Hematopoietic multipotent progenitor cell treated with erythropoietin and hydrocortisone succinate and interleukin-3 and kit ligand, for 15 days (in vitro differentiated cells): ENCODE measurements at places on chromosomes 12 and 14.

DNA sequence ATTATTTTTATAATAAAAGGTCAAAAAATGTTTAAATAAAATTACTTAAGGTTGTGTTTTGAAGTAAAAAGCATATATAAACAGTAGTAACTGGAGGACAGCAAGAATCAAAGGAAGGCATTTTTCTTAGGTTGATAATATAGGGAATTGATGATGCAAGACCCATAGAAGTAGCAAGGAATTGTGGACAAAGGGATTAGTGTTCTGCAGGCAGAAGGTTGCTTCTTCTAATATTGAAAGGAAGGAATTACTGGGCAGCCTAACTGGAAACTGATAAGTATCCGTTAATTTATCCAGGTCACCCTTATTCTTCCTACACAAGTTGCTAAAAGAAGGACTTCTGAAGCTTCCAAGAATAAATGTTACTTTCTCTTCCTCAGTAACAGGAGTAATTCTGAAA lies 54.5 kb upstream of the ALX1 start:
- DNase-seq, result no peak

DNA sequence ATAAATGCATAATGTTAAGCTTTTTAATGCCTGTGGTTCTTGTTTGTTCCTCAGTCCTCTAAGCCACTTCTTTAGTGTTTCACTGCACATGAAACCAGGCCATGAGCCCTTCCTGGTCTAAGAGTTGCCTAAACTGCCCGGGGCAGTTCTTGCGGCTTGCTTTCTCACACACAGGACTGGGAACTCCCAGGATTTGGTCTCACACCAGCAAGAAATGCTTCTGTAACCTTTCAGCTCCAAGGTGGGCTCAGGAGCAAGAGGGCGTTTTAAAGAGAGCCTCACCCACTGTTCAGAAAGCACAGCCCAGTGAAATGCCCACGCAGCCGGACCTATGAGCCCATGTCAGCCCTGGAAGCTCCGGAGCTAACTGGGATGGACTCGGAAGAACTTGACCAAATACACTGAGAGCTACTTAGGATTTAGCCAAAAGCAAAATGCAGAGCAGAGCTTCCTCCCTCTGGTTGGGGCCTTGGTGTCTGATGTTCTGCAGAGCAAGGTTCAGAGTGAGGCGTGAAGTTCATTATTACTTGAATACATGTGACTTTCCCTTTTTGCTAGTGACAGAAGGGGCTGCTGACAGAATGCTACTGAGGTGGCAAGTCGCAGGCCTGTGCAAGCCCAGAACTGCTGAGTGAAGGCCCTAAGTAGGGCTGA lies 23.4 kb downstream of the SLC25A29 start:
- DNase-seq, result no peak

GRCh38 chr14:51201890-51202289 lies 38.2 kb upstream of the TMX1 start:
- DNase-seq, result no peak

- no peak for DNase-seq
These were observed 2.7 kb upstream of the AHNAK2 start for GRCh38 chr14:104980611-104981531.

DNA sequence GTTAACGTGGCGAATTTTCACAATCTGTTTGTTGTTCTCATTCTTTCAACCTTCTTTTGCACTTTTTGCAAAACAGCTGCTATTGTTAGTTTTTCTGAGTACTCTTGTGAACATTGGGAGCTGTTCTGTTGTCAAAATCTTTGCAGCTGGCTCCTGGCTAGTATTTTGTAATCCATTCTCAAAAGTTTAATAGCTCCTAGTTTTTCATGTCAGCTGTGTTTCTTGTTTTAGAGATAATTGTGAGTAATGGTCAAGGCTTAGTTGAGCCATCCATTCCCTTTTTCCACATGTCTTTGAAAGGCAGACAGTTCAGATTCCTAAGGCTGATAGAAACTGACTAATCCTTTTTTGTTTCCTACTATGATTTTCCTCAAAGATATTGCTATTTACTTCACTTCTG lies 39.1 kb upstream of the CRADD start:
- DNase-seq, result no peak

- DNase-seq, result no peak
These were observed 60.2 kb downstream of the TBX3 start for GRCh38 chr12:114623737-114624136.

DNA sequence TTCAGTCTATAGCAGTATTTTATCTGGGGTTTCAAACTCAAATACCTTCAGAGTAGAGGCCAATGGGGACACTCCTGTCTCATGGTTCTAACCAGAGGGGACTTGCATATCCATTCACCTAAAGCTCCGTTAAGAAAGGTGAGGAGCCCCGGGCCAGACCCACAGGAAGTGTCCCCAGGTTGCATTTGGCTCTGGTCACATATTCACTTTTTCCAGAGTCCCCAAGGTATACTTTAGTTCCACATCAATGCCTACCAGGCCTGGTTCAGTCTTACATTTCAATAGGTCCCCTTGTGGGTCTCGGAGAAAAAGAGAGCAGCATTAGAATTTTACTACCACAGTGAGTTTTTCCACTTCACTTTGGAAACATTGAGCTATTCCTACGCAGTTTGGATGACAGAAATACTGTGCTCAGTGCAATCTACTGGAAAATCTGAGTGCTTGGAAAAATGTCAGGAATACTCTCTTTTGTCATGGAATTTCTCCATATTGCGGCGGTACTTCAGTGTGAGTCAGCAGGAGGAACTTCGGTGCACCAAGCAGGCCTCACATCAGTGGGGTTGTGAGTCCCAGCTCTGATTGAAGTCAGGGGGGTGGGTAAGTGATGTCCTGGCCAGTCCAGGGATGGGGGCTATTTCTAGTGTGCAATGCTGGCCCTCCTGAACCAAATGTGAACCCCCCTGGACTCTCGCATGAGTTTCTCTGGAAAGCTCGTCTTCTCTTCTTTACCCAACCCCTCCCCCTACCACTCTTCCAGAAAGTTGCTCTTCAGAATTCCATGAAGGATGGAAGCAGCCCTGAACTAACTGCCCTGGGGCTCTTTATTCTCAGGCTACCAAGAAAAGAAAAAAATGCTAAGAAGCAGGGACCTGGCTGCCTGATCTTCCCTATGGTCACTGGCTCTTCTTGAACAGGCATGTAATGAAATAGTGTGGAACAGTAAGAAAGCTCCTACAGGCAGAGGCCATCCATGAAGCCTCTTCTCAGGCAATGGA lies 184.7 kb downstream of the PRKCH start:
- no peak for DNase-seq

GRCh38 chr14:24232645-24233537 lies at the start of gene GMPR2:
Gene GMPR2, plus strand, starts transcription at chr14:24232929. Its CDS starts 325 bp downstream, at chr14:24233254.
- no peak for DNase-seq

GRCh38 chr12:109631302-109631701 lies 57.7 kb downstream of the MVK start:
- DNase-seq, result no peak

GRCh38 chr12:90355711-90356355 lies 599.1 kb downstream of the CCER1 start:
- DNase-seq, result no peak

- no peak for DNase-seq
These were observed 505.0 kb upstream of the FLRT2 start for GRCh38 chr14:85024931-85025330.

DNA sequence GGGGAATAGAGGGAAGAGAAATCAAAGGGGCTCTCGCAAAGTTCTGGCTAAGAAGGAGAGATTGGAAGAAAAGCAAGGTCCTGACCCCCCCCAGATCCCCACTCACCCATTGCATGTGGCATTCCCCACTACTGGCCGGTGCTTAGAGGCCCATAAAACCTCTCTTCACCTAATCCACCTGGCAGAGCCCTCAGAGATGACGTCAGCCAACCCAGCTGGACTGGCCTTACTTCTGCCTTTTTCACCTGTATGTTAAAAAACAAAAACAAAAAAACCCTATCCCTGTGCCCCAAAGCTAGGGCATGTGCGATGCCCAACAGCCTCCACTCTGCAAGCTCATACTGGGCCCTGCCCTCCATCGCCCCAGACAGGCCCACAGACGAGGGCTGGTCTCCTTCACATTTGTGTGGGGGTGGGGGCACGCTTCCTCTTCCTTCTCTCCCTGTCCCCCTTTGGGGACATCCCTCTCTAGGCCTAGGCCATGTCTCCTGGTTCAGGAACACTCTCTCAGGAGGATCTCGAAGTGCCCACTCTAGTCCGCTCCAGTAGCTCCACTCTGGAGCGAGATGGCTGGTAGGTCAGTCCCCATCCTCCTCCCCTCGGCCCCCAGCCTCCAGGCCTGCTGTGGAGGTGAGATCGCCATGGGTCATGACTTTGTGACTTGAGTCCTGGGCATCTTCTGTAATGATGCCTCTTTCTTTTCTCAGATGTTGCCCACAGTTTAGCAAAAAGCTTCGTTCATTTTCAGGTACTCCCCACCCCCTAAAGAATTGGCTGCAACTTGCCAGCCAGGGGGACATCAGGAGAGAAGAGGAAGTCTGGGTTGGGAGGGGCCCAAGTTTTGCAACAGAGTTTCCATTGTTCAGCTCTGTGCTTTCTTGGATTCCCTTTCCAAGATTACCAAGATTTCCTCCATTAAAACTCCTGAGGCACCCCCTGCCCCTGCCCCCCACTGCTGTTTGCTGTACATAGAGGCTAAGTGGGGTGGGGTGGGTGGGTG lies 37.0 kb downstream of the FIGNL2 start:
- no peak for DNase-seq

DNA sequence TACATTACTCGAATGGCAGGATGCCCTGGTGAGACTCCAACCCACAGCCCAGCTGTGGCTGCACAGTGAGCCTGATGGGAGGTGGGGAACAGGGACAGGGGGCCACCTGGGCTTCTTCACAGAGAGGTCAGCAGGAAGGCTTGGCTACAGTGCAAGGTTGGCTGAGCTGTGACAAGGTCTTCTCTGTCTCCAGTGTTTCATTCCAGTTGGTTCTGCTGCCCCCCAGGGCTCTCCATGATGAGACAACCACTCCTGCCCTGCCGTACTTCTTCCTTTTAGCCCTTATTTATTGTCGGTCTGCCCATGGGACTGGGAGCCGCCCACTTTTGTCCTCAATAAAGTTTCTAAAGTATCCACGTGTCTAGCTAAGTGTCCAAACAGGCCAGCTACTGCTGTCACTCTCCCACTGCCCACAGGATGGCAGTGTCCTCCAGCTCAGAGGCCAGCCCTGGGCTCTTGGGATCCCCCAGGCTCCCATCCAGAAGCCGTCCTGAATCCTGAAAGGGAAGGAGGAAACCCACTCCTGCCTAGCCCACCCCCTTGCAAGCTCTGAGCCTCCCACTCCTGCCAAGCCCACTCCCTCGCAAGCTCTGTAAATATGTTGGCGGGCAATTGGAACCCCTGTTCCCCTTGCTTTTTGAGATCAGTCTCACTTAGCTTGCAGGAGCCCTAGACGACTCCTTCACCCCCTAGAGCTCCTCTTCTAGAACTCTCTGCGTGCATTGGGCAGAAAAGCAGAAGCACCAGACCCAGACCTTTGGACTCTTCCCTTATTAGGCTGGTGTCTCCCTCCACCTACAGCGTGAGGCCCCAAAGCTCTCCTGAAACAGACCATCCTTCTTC lies 5.4 kb downstream of the C1QL4 start:
- no peak for DNase-seq

DNA sequence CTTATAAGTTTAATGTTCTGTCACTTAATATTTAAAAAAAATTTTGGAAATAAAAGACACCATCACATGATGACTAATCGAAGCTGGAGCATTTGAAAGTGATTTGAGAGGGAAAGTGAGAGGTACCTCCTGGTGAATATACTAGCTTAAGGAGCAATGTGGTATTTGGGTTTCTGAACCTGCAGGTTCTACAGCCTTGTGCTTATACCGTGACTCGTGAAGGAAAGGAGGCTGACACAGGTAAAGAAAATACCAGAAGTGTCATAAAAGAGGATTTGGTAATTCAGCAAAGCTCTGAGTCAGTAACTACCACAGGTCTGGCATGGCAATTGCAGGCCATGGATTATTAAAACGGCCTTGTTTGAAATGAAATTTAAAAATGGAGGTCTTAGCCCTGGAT lies 151.0 kb downstream of the SLC38A4 start:
- no peak for DNase-seq
